ENCODE measurements at places on chromosomes 3 and 15.
A peak's percentile ranks its signal among the peaks of the same experiment; 100 is the strongest.

GRCh38 chr3:129525341-129525968 lies 3.0 kb upstream of the RHO start:
- peak; percentile 94 for DNase-seq

DNA sequence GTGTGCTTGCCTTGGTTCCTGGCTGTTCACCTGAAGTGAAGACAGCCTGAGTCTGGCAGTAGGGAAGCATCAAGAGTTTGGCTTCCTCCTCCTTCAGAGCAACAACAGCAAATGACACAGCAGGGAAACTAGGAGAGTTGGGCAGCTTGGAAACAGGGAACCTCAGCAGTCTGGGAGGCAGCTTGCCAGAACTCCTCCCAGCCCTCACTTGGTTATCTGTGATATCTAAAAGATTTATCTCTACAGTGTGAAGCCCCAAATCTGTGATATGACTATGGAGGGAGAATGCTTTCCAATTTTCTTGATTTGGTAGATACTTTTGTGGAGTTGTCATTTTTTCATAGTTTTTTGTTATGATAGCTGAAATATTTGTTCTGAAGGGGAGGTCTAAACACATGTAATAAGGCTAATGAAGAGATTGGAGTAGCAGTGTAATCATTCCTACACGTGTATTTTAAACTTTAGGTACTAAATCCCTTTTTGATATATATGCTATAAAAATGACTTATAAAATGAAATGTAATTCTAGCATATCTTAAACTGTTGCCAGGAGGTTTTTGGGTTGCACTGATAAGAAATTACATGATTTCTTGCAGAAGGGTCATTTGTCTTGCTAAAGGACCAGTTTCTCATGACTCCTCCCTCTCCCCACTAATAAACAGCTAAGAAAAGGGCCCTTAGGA lies 20.8 kb downstream of the UBE2E1 start:
- no peak for DNase-seq

DNA sequence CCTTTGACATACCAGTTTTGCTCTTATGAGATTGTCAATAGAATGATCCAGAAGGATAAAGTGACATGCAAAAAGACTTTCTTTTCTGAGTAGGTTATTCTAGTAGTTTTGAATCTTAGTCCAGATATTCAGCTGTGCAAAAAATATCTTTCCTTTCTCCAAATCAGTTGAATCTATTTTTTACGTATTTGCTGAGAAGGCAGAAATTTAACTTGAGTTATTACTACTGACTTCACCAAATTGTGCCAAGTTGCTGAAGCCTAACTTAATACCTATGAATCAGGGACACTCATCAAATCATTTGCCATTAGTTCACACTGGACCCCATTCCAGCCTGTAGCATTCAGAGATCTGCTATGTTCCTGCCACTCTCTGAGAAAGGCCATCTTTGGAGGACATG lies 215.6 kb downstream of the EPHA6 start:
- no peak for DNase-seq

DNA sequence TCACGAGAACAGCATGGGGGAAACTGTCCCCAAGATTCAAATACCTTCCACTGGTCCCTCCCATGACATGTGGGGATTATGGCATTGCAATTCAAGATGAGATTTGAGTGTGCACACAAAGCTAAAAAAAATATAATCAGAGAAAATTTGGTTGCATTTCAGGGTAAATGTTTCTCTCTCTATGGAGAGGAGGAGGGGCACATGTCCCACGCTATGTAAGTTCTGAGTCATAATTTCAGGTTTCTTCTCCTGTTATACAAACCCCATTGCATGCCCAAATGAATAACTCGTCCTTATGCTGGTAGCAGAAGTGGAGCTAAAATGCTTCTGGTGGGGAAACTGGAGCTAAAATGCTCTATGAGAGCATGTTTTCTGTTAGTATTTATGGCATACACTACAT lies 209.7 kb upstream of the DCBLD2 start:
- no peak for DNase-seq

DNA sequence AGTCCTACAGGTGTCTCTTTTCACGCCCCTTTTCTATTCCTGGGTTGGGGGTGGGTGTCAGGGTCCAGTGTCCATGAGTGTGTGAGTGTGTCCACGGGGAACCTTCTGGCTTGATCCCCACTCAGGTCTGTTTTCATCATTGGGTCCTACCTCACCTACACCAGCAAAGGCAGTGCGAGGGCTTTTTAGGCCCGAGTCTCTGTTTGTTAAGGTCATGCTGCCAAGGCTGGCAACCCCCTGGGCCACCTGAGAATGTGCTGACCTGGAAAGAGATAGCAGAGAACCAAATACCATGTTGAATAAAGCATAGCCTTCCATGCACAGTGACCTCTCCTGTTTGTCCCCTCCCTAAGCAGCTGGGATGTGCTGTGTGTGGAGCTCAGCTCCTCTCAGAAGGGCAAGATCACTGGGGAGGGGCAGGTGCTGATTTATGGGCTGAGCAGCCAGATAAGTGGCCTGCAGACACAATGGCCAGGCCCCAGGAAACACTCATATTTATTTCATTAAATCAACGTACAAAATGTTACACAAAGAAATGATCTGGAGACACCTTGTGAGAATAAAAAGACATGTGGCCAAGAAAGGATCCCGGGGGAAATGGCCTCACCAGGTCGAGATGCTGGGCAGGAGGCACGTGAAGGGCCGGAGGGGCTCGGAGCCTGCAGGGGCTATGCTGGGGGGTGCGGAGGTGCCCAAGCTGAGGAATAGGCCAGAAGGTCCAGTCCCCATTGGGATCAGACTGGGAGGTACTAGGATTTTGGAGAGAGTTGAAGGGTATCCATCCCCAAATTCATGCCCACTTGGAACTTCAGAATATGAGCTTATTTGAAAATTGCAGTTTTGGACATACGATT lies 36.1 kb downstream of the RAB6B start:
- no peak for DNase-seq

GRCh38 chr15:52183562-52184173 lies 7.5 kb downstream of the GNB5 start:
- DNase-seq: peak; percentile 29

GRCh38 chr3:23161896-23162570 lies 41.1 kb upstream of the UBE2E2 start:
- peak; percentile 70 for DNase-seq

DNA sequence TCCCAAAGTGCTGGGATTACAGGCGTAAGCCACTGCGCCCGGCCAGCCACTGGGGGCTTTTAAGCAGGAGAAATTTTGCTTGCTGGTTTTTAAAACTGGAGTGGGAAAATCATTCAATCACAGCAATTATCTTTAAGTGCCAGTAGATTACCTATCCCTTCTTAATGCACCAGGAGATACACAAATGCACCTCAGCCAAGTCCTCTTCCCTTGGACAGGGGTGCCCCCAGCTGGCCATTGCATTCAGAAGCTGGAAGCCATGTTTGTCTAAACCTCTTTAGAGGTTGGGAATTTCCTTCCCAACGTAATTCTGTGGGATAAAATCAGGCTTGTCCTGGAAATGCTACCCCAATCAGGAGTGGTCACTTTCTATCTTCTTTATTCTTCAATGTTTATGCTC lies 26.6 kb downstream of the MIX23 start:
- peak; percentile 52 for DNase-seq

DNA sequence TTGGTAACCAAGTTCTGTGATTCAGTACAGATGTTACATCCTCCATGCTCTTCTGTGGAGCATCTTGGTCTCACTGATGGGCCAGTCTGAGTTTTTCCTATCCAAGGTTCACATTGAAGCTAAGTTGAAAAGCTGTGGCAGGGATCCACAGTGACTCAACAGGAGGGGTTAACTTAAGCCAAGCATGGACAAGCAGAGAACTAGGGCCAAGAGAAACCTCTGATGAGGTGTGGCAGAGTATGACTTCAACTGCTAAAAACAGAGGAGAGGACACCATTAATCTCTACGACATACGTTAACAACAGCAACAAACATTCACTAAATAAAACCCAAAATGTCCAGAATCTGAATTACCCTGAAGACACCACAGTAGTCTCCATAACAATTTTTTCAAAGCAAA lies 268.1 kb upstream of the UBE2E2 start:
- no peak for DNase-seq

- DNase-seq: no peak
Measured at GRCh38 chr3:53293867-53294266, 38.0 kb upstream of the TKT start.

DNA sequence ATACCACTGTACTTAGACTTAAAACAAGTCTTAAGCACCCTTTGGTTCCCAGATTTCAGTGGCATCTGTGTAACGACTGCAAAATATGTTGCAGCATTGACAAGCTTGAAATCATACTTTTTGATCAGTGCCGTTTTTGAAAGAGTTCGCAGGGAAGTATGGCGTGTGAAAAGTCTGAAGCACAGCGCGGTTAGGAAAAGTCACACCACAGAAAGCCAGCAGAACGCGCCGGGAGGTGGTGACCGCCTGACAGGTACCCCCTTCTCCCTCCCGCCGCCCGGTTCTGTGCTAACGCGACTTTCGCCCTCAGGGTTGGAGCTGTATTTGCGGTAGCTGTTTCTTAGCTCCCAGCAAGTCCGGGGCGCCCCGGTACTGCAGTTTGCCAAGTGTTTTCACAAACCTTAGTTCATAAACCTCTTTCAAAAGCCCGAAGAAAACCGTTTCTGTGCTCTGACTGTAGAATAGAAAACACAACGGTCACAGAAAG lies 481 bp upstream of the CRYBG3 start:
- peak; percentile 5 for DNase-seq

DNA sequence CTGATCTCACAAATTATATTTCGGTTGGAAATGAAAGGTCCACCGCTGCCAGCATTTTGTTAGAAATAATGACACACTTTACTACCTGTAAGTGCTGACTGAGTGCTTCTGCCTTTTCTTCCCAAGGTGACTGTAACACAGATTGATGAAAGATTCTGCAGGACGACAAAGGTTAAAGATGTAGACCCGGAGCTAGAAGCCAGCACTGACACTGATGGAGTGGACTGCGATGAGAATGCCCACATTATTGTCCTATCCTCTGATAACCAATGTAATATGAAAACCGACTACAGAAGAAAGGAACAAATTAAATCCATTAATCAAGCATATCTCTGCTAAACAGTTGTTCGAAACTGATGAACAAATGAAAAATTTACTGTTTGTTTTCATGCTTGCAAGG lies 666.5 kb downstream of the GBE1 start:
- no peak for DNase-seq

GRCh38 chr3:63914312-63914711 lies 2.1 kb upstream of the SCAANT1 start:
- peak; percentile 32 for DNase-seq

- no peak for DNase-seq
Measured at GRCh38 chr3:106403371-106404145, 534.7 kb upstream of the CBLB start.

DNA sequence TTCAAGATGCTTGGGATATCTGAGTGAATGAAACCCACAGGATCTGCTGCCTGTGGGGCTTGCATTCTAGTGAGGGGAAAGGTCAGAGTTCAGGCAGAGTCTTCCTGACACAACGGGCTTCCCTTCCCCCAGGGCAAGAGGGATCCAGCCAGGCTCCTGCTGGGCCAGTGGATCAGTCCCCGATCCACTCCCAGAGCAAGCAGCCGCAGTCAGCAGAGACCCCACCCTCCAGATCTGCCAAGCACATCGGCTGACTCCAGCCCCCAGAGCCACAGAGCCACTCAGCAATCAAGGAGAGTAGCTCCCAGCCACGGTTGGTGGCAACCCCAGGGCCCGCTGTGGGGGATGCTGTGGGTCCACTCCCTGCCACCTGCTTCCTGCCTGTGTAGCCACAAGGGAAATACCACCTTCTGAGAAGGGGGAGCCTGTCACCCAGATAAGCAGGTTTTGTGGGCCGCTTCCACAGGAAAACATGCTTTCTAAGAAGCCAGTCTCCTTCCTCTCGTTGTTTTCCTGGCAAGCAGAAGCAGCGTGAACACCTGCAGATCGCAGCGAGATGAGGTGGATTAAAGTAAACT lies 44.9 kb downstream of the CPN2 start:
- no peak for DNase-seq

GRCh38 chr3:119316313-119316670 lies 22.1 kb downstream of the ARHGAP31 start:
- no peak for DNase-seq

DNA sequence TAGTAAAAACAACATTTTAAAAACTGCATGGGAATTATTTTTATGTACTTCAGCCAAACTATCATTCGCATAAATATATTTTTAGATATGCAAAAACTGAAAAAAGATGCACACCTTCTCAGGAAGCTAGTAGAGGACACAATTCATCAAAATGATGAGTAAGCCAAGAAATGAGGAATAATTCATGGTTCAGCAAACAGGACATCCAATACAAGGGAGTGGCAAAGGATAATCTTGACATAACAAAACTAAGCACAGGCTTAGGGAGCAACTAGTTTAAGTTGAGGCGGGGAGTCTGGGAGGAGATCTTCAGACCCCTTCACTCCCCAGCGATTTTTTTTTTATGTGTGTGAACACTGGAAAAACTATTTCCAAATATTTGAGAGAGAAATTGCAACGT lies 93.7 kb downstream of the ZNF280D start:
- DNase-seq: no peak

DNA sequence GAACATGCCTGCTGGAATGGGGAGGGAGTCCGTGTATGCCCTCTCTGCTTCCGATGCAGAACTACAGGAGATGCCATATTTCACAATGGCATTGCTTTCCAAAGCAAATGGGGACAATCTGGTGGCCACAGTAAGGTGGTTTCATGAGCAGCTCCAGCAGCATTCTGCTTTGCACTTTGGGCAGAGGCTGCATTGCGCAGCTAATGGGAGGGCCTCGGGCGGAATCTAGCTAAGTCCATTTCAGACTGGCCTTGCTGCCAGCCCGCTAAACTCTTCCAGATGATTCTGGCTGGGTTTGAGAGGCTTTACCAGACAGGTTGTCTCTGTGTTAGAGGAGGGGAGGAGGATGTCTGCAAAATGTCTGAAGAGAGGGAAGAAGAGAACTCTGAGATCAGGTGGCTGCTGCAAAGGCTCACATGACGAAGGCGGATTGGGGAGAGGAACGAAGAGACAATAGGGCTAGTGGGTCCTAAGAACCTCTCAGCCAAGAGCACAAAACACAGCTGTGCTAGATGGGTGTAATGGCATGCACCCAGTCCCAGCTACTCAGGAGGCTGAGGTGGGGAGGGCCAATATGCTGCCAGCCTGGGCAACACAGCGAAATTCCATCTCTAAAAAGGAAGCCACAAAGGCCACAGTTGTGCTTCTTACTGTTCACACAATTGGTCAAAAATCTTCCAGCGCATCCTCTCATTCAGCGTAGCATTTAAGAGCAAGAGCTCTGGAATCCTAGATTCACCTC lies 63.7 kb downstream of the BDH1 start:
- DNase-seq: no peak

- no peak for DNase-seq
Measured at GRCh38 chr3:20395692-20396091, 209.7 kb upstream of the SGO1 start.

- DNase-seq: no peak
Measured at GRCh38 chr3:78476076-78476475, 1291.7 kb downstream of the ROBO1 start.

- DNase-seq: no peak
Measured at GRCh38 chr3:82293867-82294266, 532.4 kb upstream of the GBE1 start.

- peak; percentile 36 for DNase-seq
Measured at GRCh38 chr3:111895071-111895470, 36.0 kb downstream of the PHLDB2 start.

- peak; percentile 82 for DNase-seq
Measured at GRCh38 chr3:132317229-132317948, at the start of gene ACP3. TSS of gene ACP3 (plus strand) at chr3:132317407. CDS start at chr3:132317457, 50 bp downstream.
